ENCODE measurements at places on chromosomes 12 and 14.

DNA sequence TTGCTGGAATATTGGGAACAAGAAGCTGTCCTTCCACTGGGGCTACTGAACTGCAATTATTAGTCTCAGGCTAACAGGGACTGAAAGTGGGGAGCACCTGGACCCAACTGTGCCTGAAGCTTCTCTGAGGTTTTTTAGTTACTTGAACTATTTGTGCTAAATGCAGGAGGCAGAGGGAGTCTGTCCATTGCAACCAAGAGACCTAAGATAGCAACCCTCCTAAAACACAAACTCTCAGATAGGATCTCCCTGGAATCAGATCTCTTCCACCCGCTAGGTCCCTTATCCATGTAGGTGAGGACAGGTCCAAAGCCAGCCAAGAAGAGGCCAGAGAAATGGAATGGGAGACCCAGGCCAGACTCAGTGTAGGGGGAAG, 58.1 kb downstream of the NCOR2 start:
- no peak for DNase-seq

DNA sequence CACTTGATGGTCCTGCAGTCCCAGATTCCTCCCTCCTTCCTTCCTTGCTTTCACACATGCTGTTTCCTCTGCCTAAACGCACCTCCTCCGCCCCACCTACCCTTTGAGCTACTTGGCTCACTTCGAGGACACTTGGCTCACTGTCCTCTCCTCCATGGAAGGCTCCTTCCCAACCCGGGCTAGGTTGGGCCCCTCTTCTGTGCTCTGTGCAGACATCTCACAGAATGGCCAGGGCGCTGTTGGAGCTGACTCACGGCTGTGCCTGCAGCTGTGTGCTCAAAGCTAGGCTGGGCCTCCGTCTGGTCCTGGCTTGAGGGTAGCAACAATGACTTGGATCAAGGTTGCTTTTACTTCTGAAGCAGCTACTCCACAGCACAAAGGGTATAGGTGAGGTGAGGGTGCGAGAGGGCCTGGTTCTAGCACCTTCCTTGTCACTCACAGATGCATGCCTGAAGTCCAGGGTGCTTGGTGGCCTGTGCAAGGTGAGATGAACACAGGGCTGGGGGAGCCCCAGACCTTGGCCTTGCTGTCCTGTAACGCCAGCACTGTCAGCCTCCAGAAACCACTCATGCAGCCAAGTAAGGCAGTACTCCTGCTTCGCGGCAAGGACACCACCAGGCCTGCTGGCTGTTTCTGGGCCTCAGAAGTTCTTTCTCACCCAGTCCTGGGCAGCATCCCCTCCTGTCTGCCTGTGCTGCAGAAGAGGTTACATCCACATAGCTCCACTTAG, 61.8 kb downstream of the GALNT16 start:
- DNase-seq = no peak

DNA sequence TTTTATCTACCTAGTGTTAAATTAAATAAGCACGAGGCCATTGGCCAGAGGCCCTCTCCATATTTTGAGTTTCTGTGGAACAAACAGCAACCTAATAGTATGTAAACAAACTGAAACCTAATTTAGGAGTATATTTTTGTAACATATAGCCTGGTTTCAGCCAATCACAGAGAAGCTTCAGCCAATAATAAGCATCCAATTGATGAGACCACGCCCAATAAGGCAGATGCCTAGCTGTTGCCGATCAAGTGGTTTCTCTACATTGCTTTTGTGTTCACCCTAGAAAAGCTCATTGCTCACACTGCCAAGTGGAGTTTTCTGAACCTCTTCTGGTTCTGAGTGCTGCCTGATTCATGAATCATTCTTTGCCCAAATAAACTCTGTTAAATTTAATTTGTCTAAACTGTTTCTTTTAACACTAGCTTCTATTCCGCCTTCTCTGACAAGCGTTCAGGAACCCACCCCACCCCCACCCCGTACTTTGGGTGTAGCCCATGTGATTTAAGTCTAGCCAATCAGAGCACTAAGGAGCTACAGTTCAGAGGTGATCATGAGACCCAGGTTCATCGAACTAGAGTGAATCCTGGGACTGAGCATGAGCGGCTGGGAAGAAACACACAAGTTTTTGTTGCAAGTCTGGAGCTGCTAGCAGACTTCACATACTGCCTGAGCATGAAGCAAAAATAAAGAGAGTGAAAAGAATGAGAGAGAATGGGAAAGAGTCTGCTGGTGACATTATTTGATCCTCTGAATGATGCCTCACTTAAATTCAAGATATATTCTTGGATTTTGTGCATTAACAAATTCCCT, 21.5 kb upstream of the LTA4H start:
- DNase-seq = no peak

DNA sequence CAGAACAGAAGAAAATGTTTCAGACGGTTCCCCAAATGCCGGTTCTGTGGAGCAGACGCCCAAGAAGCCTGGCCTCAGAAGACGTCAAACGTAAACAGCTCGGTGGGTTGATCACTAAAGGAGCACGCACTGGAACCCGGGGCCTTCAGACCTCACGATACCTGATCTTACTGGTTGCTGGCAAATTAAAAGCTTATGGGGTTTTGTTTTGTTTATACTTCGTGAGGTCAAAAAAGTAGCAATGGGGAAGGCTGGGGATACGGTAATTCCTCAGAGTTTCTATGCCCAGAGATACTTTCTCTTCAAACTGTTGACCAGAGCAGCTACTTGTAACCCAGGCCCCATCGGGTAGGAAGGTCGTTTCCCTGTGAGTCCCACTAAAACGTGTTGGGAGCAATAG, 1.7 kb downstream of the CDKN1B start:
- DNase-seq = no peak

DNA sequence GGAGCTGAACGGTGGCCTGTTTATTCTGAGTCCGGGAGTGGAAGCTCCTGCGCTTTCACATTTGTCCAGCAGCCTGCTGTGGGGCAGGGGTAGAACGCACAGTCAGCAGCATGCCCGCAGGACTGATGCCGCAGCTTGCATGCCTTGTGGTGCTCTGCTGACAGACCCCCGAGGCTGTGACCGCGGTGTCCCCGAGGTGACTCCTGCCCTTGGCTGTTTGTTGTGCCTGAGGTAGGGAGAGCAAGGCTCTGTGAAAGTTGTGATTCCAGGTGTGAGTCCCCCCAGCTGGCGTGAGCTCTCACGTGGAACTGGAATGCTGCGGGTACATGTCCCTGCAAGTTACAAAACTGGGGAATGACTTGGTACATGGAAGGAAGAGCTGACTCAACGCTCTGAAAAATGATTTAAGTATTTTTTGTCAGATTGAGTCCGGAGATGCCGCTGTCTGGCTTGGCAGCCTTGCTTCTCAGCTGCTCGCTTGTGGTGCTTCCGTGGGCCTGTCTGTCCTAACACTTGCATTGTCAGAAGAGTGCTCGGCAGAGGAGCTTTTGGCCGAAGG, 18.1 kb downstream of the MLXIP start:
- DNase-seq = no peak

DNA sequence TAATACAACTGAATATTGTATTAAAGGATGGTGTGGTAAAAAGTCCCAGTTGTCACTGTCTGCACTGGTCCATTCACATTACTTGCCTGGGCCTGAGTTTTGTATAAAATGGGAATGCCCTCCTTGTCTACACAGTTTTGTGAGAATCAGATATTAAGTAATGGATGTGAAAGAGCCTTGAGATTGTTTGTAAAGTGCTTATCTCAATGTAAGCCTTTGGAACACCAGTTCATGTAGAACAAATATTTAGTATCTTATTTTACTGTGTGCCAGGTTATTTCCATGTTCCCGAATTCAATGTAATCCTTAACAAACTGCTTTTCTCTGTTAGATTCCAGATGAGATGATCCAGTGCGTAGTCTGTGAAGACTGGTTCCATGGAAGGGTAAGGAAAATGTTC, 7.5 kb downstream of the UBR7 start:
- DNase-seq = no peak

GRCh38 chr12:104994336-104994735, 8.2 kb downstream of the NOPCHAP1 start:
- no peak for DNase-seq

GRCh38 chr12:59014885-59015284, 94.6 kb upstream of the LRIG3 start:
- DNase-seq = no peak

GRCh38 chr12:23523339-23523738, 426.1 kb downstream of the SOX5 start:
- no peak for DNase-seq

DNA sequence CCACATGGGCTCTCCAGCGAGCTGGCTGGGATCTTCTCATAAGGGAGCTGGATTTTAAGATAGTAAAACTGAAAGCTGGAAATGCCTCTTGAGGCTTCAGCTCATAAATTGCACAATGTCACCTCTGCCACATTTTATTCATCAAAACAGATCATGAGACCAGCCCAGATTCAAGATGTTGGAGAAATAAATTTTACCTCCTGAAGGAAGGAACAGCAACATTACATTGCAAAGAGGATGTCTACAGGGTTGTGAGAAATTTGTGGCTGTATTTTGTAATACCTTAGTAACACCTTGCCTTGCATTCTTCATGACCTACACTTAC, 43.1 kb upstream of the KRR1 start:
- DNase-seq = no peak

- DNase-seq = no peak
Observed at GRCh38 chr12:109710205-109710746, 3.3 kb upstream of the FAM222A start.

GRCh38 chr14:54782751-54783659, 119.6 kb downstream of the GCH1 start:
- DNase-seq = no peak

GRCh38 chr12:16564675-16565074, 41.3 kb downstream of the LMO3 start:
- DNase-seq = no peak

- DNase-seq = no peak
Observed at GRCh38 chr12:105072888-105073488, 11.3 kb downstream of the ALDH1L2 start.

- no peak for DNase-seq
Observed at GRCh38 chr12:71392521-71393145, 47.0 kb upstream of the LGR5 start.

- no peak for DNase-seq
Observed at GRCh38 chr12:57452937-57453509, 2.1 kb upstream of the INHBE start.

Measured in effector CD8-positive, alpha-beta T cell (primary cell).